ENCODE measurements at places on chromosomes 7 and 10.

- no peak for DNase-seq
These were observed 139.7 kb upstream of the TMEM72 start for GRCh38 chr10:44771233-44771995.

DNA sequence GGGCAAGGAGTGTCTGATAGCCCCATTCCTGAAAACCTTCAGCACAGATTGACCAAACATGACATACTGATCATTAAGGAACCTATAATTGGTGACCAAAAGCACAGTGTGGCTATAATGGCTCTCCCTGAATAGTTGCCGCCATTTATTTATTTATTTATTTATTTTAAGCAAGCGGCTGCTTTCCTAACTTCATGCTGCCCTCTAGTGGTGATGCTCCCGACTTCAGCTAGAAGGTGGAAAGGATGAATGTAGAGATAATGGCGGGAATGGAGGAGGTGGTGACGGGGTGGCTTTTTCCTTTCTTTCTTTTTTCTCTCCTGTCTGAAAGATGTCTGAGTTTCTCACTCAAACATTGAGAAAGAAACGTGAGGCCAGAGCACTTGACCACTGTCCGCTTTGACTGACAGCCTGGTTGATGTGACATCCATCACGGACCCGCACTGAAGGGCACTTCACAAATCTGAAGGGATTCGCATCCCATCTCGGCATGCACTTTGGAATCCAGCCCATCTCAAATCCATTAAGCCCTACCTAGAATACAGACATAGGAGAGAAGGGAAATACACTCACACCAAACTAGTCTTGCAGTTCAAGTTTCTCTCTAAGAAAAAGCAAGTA is 1090.1 kb downstream of the KCNMA1 start:
- peak; percentile 19 for DNase-seq

- DNase-seq, result peak; percentile 39
These were observed 605 bp downstream of the SUFU start for GRCh38 chr10:102504179-102504975.

GRCh38 chr7:50197549-50197948 is 104.5 kb upstream of the ZPBP start:
- DNase-seq, result no peak

GRCh38 chr10:59857921-59858320 is 48.4 kb downstream of the CCDC6 start:
- DNase-seq, result no peak

DNA sequence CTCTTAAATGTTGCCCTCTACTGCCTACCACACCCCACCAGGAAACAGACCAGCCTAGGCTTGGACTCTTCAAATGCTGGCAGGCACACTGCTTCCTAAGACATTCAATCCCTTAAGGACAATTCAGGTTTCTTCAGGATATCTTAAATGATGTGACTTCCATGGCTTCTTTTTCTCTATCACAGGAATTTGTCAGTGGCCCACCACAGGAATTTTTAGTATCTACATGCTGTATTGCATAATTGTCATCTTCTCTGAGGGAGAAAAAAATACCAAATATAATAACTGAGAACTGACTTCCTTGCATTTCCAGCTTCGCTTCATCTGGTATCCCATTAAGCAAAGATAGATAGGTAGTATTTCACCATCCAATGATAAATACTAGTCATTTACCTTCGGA is 129.3 kb downstream of the WNT2 start:
- DNase-seq, result no peak

- no peak for DNase-seq
These were observed 137.1 kb upstream of the FAM13C start for GRCh38 chr10:59499460-59499859.

DNA sequence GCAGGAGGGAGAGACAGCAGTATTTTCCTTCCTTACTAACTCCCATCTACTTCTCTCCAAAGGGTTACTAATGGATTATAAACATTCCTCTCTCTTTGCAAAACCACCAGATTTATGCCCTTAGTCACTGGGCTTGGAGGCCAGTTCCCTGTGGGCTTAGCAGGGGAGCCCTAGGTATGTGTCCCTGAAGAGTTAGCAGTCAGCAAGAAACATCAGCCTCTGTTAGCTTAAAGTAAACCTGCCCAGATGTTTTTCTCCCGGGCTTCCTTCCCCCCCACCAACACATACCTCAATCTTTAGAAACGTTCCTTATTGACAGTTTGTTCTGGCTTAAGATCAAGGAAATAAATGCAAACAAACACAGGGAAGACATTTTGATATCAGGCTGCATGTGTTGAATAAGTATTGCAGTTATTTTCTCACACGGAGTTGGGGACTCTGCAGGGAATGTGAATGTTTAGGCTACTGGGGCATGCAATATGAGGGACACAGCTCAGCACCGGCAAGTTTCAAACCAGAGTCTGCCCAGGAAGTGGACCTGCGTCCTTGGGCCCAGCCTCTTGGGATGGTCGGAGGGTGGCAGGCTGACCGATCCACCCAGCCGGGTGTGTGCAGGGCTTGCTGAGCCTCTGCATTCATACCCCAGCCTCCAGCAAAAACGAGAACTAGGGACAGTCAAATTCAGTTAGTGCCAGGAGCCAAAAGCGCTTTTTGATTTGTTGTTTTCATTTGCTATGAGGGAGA is 252.0 kb upstream of the GRB10 start:
- DNase-seq, result no peak

DNA sequence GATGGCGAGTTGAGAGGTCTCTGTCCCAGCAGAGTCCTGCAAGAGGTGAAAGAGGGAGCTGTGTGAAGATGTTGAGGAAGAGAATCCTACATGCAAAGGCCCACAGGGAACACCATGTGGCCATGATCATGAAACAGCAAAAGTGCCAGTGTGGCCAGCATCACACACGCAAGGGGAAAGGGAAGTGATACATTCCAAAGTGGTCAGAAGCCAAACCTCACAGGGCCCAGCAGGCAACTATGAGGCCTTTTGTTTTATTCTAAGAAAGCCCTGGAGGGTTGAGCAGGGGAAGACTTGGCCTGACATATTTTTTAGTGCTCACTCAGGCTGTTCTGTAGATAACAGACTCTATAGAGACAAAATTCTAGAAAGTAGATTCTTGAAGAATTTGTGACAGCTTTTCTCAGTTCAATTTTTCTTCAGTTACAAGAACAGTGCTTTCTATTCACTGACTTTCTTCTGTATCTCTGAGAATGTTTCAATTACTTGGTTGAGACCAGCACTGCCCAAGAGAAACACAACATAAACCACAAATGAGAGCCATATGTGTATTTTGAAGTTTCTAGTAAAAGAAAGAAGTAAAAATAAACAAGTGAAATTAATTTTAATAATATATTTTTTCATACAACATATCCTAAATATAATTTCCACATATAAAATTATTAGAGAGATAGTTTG is 82.3 kb downstream of the HTR7 start:
- DNase-seq, result no peak

- no peak for DNase-seq
These were observed 116.2 kb downstream of the ELMO1 start for GRCh38 chr7:37332243-37333016.

DNA sequence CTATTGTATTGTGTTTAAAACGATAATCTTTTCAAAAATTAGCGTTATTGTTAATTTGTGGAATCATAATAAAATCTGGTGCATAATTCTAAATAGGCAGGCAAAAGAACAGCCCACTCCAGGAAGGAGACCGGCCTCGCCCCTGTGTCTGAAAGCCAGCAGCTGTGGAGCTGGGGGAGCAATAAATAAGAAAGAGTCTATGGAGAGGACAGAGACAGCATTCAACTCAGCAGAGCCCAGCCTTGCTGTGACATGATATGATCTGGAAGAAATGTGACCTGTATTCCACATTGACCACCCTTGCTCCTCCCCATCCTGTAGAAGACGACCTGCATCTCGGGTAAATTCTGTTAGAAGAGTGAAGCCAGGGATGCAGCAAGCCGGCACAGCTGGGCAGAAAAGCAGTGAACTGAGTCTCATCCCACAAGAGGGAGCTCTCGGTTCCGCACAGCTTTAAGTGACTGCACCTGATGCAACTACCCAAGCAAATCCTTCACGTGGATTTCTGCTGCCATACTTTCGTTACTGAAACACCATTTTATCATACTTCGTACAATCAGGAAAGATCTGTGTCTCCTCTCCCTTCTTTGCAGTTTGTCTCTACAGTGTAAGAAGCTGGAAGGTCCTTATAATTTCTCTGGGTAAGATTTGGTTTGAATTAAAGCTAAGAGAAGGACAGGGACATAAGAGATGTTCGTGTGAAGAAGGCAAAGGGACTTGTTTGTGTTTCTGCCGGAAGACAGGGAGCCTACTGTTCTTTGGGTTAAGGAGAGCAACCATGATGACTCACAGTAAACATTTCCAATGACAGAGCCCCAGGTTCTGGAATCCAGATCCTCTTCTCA is 427.1 kb downstream of the GPAM start:
- DNase-seq, result no peak

DNA sequence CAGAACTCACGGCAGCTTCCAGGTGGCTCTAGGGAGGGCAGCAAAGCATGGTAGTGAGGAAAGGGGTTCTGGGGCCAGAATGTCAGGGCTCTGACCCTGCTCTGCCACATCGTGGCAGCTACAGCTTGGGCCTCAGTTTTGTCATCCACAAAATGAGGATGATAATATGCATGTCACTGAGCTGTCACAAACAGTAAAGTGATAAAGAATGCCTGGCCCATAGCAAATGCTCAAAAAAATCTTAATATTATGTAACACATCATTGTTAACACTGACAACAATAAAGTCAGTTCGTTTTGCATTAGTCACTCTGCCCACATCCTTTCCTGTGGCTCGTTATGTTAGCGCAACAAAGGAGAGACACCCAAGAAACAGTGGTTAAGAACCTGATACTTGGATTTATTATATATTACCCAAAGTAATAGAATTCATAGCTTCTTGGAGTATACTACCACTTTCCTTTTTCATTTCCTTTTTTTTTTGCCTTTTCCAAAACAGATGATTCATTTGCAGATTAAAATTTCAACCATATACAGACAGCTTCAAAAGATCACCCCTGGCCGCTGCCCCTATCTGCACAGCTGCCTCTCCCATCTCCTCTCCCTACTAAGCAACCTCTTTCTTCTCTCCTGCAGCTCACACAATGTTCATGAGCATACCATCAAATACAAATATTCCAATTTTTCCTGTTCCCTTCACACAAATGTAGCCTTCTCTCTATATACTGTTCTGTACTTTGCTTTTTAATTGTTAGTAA is 45.5 kb upstream of the DDC start:
- peak; percentile 68 for DNase-seq

DNA sequence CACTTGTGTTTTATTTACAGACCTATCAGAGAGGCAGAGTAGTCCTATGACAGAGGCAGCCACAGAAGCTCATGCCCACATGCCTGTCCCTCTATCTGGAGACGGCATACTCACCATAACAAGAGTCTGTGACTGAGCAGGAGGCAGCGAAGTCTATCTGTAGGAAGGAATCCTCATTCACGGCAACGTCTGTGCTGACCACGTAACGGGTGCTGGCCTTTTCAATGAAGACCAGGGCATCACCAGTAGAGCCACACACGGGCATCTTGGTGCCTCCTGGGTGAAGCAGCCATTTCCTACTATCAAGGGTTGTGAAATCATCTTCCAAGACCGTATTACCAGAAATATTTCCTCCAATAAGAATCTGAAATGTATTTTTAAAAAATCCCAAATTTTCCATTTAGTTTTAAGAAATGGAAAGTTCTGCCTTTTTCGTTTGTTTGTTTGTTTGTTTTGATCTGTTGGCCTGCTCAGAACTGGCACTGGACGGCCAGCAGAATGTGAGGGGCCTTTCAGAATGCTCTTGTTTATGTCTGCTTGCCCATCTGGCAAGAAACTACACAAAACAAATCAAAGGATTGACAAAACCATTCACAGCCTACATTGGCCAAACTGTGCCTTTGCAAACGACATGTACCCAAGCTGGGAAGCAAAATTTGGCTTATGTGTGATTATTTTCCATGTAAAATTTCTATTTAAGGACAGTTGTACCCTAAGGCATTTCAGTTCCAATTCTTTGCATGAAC is 93.1 kb upstream of the SLC26A5 start:
- no peak for DNase-seq

DNA sequence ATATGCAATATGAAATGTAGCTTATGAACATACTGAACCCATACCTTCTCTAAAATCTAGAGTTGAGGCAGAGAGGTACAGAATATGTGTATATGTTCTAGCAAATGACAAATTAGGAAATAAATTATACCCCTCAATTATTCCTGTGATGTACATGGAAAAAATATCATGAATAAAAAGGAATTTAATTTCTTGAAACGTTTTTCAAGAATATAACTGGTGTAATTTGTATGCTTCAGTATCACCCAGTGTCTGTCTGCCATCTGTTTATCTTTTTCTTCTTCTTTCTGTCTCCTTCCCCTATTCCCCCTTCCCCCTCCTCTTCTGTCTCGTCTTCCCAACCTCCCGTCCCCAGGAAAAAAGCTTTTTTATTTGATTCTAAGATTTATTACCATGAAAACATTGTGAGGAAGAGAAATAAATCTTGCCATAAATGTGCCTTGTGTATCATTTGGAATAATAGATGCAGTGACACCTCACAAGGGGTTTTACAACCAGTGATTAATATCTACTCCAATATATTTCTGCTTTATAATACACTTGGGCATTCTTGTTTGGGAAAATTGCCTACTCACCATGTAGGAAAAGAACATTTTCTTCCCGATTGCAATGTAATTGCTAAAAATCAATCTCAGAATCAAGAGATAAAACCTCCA is 12.2 kb downstream of the LANCL2 start:
- no peak for DNase-seq

GRCh38 chr10:132027423-132027983 is 38.2 kb upstream of the JAKMIP3 start:
- no peak for DNase-seq

GRCh38 chr10:21336476-21337170 is 188.9 kb downstream of the SKIDA1 start:
- DNase-seq, result no peak

DNA sequence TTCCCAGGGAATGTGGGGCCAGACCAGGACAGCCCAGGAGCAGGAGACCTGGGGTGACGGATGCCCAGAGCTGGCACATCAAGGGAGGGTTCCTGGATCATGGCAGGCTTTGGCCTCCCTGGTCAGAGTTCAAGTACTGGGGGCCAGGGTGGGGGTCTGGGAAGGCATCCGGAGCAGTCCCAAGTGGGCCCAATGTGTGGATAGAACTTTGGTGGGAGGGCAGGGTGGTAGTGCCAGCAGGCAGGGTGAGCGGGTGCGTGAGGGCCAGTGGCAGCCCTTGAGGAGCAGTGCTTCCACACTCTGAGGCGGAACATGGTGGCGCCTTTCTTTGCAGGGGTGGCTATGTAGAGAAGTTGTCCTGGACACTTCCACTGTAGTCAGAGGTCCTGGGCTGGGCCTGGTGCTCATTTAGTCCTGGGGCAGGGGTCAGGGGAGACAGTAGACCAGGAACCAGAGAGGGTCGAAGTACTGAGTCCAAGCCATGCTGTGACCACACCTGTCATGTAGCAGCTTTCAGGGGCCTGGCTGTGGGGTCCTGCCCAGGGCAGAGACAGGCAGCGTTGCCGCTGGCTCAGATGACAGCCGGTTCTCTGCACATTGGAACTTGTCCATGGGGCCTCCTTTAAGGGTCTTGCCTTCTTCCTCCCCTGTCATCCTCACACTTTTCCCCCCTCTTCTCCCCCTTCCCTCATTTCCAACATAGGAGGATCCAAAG is 22.2 kb upstream of the CSGALNACT2 start:
- DNase-seq, result no peak

Measured in CD4-positive, alpha-beta T cell treated with Interleukin-21 for 1 hour (primary cell).